Adrenal gland (tissue), 19 donors: ENCODE measurements at places on chromosomes 7 and 10. TPM values are rescaled to one million over a fixed set of nuclear protein-coding genes. Genes with fewer than 3 reads are reported as not detected.

DNA sequence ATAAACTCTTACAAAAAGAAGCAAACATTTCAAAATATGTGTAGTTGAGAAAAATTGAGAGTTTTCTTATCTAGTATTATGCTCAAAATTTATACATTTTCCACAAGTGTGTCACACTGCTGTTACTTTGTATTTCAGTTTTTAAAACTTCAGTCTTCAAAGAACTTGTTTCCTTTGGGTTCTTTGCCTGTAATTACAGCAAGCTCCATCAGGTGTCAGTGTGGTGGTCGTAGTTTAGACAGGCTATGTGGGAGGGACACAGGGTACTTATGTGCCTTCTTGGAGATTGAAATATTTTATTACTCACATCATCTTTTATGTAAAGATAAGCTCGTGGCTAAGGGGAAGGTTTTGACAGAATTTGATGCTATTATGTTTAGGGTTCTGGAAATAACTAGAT, 360.5 kb downstream of the FGFR2 start:
- DNase-seq, result no peak

The FAM200A gene
- total RNA-seq, result 4.0 TPM

The NET1 gene
- total RNA-seq, result 21.2 TPM

DNA sequence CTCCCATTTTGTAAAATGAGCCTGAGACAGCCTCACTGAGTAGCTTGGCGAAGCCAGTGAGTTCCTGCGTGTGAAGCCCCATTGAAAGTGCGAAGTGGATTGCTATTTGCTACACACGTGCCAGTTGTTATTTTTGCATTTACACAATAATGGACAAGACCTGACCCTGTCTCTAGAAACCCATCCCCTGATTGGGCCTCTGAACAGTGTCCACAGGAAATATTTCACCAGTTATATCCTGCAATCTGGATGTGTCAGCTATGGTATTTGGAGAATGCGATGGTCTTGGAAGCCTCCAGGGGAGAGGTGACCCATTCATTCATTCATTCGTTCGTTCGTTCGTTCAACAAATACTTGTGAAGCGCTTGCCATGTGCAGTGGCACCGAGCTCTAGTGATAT, 37.1 kb downstream of the COL13A1 start:
- no peak for DNase-seq

GRCh38 chr10:123129618-123130271, 6.0 kb upstream of the HMX3 start:
- DNase-seq, result no peak

The AKR1C8 gene
- not detected for total RNA-seq

DNA sequence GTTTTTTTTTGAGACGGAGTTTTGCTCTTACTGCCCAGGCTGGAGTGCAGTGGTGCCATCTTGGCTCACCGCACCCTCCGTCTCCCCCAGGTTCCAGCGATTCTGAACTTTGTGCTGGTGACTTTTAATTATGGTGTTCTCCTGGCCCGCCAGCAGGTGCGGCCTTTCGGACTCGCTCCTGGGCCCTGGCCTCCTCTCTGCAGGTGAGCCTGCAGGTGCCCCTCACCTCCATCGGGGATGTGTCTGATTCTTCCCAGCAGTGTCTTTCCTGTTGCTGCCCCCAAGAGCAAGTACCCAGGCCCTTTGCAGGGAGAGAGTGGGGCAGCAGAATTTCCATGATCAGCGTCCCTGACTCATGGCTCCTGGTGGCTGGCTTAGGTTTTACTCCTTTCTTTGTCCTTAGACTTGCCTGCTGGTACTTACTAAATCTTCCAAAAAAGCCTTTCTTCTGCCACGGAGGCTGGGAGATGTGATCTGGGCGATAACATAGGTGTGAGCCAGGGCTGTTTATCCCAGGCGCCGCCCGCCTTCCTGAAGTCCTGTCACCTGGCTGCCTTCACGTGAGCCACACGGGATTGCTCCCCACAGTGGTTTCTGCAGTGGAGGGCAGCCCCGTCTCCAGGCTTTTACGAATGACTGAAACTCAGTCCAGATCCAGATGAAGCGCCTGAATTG, 10.7 kb downstream of the WIPI2 start:
- DNase-seq, result no peak

DNA sequence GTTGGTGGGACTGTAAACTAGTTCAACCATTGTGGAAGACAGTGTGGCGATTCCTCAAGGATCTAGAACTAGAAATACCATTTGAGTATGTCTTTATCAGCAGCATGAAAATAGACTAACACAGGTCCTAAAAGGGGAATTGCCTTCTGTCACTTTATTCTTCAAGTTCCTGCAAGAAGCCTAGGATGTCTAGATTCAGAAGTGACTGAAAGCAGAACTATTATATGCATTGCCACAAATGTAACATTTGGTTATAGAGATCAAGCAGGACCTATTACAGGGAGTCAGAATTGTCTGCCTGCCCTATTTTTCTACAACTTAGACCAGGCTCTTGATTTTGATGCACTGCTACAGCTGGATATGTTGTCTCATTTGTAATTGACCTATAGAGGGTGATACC, 364.7 kb downstream of the SORCS1 start:
- DNase-seq, result no peak

DNA sequence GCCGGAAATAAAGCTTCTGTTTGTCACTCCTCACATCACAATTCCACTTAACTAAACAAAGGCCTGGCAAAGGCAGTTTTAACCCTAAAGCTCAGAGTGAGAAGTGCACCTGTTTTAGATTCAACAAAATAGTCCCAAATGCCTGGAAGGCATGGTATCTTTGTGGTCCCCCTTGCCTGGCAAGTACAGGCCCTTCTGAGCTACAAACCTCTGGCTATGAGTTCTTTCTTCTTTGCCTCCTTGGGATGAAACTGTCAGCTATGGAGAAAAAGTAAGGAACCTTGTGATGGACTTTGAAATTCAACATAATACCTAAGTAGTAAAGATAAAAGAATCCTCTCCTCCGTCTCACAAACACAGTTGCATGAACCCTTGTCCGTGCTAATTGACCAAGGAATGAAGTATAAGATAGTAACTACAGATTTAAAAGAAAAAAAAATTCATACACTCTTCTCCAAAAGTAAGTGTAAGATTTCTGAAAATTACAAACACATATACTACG, 244.5 kb upstream of the ETV1 start:
- no peak for DNase-seq

- DNase-seq, result no peak
Measured at GRCh38 chr7:104160375-104160774, 47.4 kb downstream of the ORC5 start.
